Activated CD4-positive, alpha-beta T cell treated with anti-CD3 and anti-CD28 coated beads, Interleukin-2, Interleukin-4, amounts not matched to agents 100 ng/mL and 50 ng/mL, durations not matched to agents 16 hours and 8 hours (primary cell): ENCODE measurements at places on chromosomes 11 and 22.

DNA sequence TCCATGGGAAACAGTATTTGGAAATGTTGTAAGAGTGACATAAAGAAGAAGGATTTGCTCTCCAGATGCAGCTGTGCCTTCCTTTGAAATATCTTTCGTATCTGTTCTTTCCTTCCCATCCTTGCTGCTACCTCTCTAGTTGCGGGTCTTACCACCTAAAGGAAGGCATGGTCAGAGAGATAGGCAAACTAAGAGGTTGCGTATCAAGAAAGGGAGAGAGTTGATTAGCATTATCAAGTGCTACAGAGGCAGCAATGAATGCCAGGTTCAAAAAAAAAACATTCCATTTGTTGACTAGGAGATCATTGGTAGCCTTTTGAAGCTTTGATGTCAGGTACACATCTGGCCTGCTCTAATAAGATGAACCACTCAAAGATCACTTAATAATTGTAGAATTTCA is 4.6 kb downstream of the GTPBP1 start:
- no peak for DNase-seq

DNA sequence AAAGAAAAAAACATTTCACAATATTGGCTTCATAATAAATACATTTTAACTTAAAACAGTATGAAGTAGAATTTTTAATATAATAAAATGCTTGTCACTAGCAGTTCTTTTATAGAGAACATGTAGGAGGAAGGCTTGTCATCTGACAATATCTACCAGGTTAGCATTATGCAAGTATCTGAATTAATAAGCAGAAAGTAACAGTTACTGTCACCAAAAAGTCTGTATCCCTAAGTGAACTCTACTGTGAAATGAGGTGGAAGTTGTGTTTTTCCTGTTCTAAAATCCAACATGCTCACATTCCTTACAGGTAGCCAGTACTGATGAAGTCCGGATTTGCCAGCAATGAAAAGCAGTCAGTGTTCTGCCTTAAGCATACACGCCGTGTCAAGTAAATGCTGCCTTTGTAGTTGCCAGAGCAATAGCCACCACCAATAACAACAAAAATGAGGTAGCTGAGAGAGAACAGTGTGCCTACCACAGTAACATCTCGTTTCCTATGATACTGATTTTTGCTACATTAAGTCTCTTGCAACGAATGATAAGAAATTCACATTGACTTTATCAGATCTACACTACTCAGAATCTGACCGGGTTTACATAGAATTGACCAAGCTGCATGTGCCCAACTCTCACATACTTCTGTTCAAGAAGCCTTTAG is 95.5 kb downstream of the SIK3 start:
- DNase-seq = peak; percentile 73

- no peak for DNase-seq
Measured at GRCh38 chr11:36358436-36358835, 62.3 kb downstream of the PRR5L start.

DNA sequence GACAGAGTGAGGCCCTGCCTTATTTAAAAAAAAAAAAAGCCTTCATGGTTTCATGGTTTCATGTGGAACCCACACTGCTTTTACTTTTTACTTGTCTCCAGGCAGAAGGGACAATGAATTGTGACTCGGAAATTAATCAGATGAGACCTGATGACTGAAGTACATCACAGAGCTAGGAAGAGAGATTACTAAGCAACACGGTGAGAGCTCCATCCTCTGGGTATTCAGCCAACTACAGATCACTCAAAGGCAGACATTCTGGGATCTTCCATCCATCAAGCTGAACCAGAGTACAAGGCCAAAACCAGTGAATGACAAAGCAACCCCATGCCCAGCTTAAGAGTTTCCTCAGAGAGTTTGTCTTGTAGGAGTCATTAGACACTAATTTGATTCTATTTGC is 433.2 kb downstream of the SOX6 start:
- no peak for DNase-seq

GRCh38 chr11:128156486-128156885 is 430.9 kb downstream of the ETS1 start:
- no peak for DNase-seq

- no peak for DNase-seq
Measured at GRCh38 chr11:122488892-122489706, 166.4 kb upstream of the UBASH3B start.

DNA sequence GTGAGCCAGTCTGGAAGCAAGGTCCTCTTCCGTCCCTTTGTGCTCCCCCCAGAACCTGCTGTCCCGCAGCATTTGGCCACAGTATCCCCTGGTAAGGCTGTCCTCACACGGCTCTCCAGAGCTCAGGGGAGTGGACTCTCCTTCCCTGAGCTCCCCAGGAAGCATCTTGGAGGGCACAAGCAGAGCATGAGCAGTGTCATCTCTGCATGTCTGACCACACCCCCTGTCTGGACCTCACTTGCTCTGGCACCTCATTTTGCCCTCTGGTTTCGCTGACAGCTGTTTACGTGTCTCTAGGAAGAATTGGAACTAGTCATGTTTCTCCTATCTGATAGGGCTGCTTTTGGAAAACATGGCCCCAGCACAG is 15.5 kb downstream of the DCPS start:
- DNase-seq = no peak

DNA sequence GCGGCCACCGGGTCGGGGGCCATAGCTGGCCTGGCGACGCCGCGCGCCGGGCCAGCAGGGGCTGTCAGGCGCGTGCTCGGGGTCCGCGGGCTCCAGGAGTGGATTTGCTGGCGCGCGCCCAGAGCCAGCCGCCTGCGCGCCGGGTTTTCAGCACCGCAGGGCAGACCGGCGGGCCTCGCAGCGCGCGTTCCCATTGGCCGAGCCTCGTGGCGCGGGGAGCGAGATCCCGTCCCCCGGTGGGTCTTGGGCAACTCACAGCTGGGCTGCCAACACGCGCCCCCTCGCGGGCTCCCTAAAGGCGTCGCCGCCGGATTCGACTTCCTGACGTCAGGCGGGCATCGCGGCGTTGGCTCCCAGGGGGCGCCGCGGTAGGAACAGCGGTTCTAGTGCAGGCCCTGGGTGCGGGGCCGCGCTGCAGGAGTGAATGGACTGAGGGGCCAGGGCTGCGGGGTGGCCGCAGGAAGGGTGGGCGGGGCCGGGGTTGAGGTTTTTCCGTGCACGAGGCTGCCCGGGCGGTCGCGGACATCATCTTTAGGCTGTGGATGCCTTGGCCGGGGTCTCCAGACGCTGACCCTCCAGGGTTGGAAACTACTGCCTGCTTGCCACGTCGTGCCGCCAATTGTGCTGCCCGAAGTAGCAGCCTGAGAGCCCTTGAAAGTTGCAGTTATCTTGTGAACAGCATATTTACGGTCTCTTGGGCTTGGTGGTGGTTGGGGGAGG is at the start of gene FADS1:
Gene FADS1, minus strand, starts transcription at position 268 of the 720 bp plus-strand sequence. Its CDS starts 74 bp downstream, at position 194.
- peak; percentile 96 for DNase-seq

- no peak for DNase-seq
Measured at GRCh38 chr22:37231406-37232139, 12.5 kb downstream of the RAC2 start.

GRCh38 chr22:21712751-21713427 is 22.7 kb downstream of the YPEL1 start:
- DNase-seq = peak; percentile 70

- DNase-seq = no peak
Measured at GRCh38 chr11:118635642-118636041, 28.2 kb downstream of the PHLDB1 start.

GRCh38 chr22:45863981-45864751 is 112.8 kb downstream of the WNT7B start:
- peak; percentile 73 for DNase-seq

- no peak for DNase-seq
Measured at GRCh38 chr11:65456418-65456817, 33.8 kb downstream of the NEAT1 start.

- no peak for DNase-seq
Measured at GRCh38 chr11:108751444-108751843, 86.6 kb downstream of the DDX10 start.

GRCh38 chr22:21754523-21754922 is 18.9 kb upstream of the YPEL1 start:
- DNase-seq = no peak

DNA sequence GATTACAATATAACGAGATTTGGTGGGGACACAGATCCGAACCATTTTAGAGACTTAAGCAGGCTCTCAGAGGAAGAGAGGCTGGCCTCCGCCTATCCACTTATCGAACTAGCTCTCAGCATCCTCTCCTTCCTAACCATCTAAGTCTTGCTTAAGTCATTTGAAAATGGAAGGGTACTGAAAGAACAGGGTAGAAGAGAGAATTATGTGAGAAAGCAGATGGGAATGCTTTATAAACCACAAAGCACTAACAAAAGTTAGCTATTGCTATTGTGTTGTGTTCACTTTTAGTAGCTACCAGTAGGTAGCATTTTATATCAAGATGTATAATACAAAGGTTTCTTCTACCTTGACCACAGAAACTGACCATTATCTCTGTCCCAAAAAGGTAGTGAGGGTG is 153.4 kb upstream of the CADM1 start:
- DNase-seq = no peak

GRCh38 chr11:99240192-99241030 is 219.7 kb downstream of the CNTN5 start:
- no peak for DNase-seq

DNA sequence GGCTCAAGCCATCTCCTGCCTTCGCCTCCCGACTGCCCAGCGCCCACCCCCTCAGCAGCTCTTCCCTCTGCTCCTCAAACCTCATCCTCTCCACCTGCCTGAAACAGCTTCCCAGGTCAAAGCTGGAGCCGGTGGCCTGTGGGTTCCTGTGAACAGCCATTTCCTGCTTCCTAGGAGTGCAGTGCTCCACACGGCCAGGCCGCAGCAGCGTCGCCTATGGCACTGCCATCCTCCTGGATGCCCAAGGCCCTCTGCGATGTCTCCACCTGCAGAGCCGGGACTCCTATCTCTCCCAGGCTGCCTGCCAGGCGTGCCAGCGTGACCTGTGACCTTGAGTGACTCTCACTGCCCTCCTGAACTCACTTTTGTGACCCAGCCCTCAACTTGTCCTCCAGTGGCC is 24.6 kb downstream of the PPM1F start:
- DNase-seq = no peak
